ENCODE measurements at places on chromosomes 16 and 17.

DNA sequence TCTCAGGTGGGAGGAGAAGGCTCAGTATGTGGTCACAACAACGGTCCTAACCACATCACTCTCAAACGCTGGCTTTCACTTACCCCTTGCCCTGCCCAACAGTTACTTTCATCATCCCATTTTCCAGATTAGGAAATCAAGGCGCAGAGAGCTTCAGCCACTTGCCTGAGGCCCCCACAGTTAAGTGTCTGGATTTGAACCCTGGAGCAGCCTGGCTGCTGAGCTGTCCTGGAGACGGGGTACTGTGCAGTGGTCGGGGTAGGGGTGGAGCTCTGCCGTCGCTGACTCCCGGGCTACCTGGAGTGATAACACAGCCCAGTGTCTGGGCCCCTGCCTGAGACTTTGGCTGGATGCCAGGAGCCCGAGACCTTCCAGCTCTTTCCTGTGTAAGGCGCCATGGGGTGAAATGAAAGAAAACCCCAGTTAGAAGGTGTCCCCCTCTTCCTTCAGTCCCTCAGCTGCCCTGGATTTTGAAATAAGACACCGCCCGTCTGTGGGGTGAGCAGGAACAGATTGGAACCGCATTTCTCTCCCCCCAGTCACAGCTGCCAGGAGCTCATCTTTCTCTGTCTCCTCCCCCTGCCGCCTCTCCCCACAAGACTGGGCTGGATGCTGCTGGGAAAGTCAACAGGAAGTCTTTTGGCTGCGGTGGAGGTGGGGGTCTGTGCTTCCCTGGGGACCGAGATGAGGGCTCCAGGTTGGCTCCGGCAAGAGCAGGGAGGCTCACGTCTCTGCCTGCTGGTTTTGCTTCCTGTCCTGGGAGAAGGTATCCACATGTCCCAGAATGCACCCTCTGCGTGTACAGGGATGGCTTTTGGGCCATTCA, 280.2 kb downstream of the SEC14L1 start:
- DNase-seq, result no peak

- DNase-seq, result no peak
Measured at GRCh38 chr17:45279898-45280297, 18.0 kb upstream of the SPATA32 start.

DNA sequence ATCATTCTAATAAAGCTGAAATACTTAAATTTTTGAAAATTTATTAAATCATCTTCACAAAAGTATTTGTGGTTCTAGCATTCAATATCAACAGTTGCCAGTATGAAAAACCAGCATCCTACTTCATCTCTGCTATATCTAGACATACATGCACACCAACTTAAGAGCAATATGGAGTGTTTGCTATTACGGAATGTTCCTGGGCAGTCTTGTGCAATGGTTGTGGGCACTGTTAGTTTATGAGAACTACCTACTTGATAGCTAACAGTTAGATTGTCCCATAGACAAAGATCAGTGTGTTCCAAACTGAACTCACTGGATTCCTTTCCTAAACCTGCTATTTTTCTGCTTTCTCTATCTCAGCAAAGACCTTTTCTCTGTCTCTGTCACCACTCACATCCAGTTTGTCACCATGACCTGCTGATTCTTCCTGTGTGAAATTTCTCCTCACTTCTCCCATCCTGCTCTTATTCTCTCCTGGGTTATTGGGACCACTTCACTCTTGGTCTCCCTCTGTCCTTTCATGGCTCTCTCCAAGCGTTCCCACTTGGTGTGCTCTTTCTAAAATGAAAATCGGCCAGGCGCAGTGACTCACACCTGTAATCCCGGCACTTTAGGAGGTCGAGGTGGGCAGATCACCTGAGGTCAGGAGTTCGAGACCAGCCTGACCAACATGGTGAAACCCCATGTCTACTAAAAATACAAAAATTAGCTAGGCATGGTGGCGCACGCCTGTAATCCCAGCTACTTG, 27.7 kb downstream of the CNTROB start:
- no peak for DNase-seq

DNA sequence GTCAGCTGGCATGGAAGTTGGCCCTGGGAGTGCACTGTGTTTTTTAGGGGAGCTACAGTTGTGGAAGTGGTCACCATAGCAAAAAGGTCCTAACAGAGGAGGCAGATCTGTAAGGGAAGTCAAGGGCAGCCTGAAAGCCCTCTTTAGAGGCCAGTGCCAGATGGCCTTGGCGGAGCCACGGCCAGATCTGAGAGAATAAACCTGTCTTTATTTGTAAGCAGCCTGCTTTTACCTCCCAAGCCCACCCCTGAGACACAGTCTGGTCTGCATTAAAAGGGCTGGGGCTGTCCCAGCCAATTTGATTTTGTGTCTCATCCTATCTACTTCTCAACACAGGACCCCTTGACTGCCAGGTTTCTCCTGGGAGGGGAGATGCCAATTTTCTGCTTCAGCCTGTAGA, 51.0 kb upstream of the NOL11 start:
- no peak for DNase-seq

- no peak for DNase-seq
Measured at GRCh38 chr16:75323198-75323597, 71.8 kb upstream of the BCAR1 start.

DNA sequence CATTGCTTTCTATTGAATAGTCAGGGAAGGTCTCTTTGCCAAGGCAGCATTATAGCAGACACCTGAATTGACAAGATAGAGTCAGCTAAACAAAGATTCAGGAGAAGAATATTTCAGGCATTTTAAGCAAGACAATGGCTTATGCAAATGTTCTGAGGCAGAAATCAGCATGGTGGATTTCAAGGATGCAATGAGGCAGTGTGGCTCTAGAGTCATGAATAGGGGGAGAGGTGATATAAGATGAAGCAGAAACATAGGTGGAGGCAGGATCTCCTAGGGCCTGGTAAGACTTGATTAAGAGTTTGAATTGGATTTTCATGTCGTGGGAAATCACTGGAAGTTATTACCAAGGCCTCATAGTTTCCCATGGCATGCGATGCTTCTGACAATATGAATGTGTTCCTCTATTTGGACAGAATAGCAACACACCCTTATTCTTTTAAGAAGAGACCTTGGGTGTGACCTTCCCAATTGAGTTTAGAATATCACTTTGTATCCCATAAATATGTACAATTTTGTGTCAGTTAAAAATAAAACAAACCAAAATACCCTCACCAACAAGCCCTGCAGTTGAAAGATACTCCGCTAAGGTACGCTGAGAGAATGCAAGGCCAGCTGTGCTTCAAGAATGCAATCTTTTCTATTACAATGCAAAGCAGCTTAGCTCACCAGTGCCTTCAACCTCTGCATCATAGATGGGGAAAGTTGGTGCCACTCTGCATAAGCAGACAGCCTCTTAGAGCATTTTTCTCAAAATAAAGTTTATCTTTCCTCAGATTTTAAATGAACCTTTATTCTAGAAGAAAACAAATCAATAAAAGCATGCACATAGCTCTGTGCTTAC, 139.6 kb upstream of the SALL1 start:
- no peak for DNase-seq

- DNase-seq, result no peak
Measured at GRCh38 chr16:86494565-86495356, 15.6 kb upstream of the FOXF1 start.

DNA sequence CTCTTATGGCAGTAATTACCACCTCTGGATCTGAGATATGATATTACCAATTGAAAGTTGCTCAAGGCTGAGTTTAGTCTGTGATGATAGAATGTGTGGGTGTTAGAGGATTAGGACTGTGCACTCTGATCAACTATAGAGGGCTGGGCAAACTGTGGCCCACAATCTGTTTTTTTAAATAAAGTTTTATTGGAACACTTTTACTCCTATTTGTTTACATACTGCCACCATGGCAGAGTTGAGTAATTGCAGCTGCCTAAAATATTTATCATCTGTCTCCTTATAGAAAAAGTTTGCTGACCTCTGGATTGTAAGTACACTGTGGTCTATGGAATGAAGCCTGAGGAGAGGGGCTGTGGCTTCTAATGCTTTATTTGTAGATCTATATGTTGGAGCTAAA, 71.5 kb upstream of the N4BP1 start:
- no peak for DNase-seq

- DNase-seq, result no peak
Measured at GRCh38 chr16:61969077-61969382, 67.2 kb downstream of the CDH8 start.

GRCh38 chr16:51624080-51624775, 473.2 kb upstream of the SALL1 start:
- DNase-seq, result no peak

GRCh38 chr17:12727881-12728280, 61.4 kb upstream of the ARHGAP44 start:
- no peak for DNase-seq

GRCh38 chr16:12390644-12391043, 413.0 kb downstream of the CPPED1 start:
- no peak for DNase-seq

DNA sequence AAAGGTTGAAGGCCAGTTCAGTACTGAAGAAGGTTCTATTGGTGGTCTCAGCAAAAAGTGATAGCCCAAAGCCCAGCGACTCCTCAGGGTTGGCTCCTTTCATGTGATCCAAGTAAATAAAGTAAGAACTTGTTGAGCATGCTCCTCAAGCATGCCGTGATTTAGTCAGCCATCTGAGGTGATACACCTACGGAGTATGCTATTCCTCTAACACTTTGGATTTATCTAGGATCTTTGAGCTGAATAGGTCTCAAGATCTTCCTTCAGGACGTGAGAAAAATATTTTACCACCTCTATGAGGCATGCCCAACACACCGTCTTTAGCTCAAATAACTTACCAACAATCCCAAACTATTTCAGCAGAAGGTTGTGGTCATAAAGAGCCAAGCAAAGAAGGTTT, 153.3 kb upstream of the CORO6 start:
- no peak for DNase-seq

DNA sequence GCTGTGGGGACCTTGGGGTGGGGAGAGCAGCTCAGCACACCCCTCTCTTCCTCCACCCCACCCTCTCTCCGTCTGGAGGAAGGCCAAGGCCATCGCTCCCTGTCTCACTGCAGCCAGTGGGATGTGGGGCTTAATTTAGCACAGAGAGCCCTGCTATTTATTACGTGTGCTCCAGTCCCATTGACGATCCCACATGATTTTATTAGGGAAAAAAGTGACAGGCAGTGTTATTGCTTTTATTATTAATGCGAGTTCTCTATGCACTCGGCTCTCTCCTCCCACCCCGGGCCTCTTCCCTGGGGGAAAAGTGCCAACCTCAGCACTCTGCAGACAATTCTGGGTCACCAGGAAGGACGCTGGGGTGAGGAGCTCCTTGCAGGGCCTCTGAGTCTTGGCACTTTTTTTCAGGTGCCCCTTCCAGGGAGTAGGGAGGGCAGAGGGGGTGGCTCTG, 57.3 kb downstream of the MGAT5B start:
- no peak for DNase-seq

GRCh38 chr17:8082292-8082691, 5.2 kb downstream of the ALOX12B start:
- DNase-seq, result no peak

GRCh38 chr16:76835339-76835738, 355.7 kb upstream of the MON1B start:
- DNase-seq, result no peak

- no peak for DNase-seq
Measured at GRCh38 chr16:72195609-72196008, 23.7 kb upstream of the PMFBP1 start.

- DNase-seq, result no peak
Measured at GRCh38 chr17:50238601-50239280, 35.5 kb upstream of the TMEM92 start.

DNA sequence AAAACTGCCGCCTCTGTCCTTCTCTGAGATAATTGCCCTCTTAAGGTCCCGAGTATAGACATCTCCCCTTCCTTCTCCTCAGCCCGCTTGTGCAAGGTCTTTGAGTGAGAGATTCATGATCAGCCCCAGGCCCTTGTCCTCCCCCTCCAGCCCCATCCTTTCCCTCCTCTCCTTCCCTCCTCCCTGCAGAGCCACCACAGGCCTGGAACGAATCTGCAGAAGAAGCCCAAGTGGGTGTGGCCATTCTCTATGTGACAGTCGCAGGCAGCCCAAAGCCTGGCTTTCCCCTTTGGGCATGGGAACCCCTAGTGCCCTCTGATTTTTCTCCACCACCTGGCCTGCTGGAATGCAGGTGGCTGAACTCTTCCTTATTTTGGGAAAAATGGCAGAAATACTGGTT, 7.2 kb upstream of the NDRG4 start:
- DNase-seq, result no peak

- DNase-seq, result no peak
Measured at GRCh38 chr17:1714980-1715802, 5.0 kb upstream of the TLCD2 start.

DNA sequence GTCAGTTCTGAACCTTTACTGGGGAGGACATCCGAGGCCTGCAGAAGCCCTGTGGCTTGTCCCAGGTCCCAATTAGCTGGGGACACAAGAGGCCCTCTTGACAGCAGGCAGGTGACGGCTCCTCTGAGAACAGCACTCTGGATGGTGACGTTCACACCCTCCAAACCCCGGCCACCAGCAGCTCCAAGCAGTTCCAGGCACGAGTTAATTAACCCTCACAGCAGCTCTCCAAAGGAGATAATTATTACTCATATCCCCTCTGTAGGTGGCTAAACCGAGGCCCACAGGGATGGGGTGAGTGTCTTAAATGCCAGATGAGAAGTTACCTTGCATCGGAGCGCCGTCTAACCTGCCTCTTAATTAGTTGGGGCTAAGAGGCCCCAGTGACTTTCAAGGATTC, 168.9 kb upstream of the CIBAR2 start:
- DNase-seq, result no peak

GRCh38 chr17:33725675-33726271, 432.7 kb upstream of the ASIC2 start:
- DNase-seq, result no peak

GRCh38 chr16:49620869-49621240, 235.1 kb downstream of the ZNF423 start:
- DNase-seq, result no peak

- DNase-seq, result no peak
Measured at GRCh38 chr16:18839555-18839954, 38.2 kb upstream of the ARL6IP1 start.

GRCh38 chr17:76178124-76178523, 37.1 kb upstream of the FOXJ1 start:
- DNase-seq, result no peak

DNA sequence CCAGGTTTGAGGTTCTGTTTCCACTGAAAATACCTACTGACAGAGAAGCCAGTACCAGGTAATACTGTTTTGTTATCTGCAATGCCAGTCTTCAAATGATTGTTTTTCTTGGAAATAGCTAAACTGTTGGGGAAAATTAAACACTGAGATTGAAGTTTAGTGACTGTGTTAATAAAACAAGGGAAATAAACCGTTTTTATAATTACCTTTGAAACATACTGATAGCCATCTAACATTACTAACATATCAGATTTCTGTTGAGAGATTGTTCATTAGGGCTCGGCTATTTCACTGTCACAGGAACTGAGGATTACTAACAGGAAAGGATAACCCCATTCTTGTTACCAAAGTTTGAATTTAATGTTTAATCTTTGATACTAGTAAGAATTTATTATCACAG, 42.1 kb downstream of the CYB5B start:
- no peak for DNase-seq

All from C1 segment of cervical spinal cord (tissue), 14 donors.